ENCODE measurements at places on chromosomes 1 and 21.

DNA sequence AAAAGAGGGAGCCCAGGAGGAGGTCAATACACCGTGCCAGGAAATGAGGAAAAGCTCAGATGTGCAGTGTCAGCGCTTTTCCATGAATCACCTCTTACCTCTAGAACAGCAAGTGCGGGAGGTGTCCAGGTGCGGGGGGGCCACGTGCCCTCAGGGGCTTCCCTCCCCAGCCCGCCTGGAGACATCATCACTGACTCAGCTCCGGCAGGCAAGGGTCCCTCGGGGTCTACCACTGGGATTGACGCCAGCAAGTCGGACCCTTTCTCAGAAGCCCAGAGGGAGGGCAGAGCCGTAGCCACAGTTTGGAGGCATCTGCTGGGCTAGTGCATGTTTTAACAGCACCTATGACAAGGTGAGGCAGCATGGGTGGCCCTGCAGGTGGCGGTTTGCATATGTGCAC, 67.4 kb upstream of the TRAPPC10 start:
- no peak for DNase-seq

- no peak for DNase-seq
Measured at GRCh38 chr1:71522721-71523120, 441.9 kb upstream of the ZRANB2 start.

DNA sequence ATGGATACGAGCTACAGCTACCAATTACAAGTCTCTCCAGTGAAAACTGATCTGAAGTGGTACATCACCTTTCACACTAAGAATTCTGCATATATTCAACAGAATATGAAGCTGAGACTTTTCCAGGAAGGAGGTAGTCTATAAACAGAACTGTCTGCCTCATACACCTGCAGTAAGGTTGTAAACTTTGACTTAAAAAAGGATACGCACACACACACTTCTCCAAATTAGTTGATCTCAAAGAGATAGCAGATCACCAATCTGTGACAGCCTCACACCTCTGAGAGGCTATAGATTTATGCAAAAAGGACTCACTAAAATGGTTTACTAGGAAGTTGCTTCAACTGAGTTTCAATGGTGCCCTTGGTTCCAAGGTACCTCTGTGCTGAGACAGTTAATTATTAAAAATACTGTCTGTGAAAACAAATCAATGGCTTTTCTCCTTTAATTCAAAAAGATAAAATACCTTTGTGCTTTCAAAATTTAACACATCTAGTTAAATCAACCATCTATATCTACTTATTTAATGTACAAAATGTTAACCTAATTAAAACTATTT, 17.9 kb downstream of the ELK4 start:
- no peak for DNase-seq

- no peak for DNase-seq
Measured at GRCh38 chr1:202248861-202249260, 55.3 kb downstream of the LGR6 start.

- DNase-seq = no peak
Measured at GRCh38 chr1:159188375-159188788, 16.3 kb upstream of the ACKR1 start.

- no peak for DNase-seq
Measured at GRCh38 chr1:33790577-33790976, 73.3 kb upstream of the HMGB4 start.

DNA sequence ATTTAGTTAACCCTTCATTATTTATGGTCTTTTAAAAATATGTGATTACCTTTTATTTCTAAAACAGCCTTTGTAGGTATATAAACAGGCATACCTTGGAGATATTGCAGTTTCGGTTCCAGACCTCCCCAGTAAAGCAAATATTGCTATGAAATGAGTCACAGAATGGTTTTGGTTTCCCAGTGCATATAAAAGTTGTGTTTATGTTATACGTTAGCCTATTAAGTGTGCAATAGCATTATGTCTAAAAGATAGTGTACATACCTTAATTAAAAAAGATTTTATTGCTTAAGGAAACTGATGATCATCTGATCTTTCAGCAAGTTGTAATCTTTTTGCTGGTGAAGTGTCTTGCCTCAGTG, 44.1 kb downstream of the XCL2 start:
- DNase-seq = no peak

- DNase-seq = no peak
Measured at GRCh38 chr1:52158218-52158617, 16.3 kb downstream of the ZFYVE9 start.

Measured in HEK293T (cell line).